ENCODE measurements at places on chromosomes 6 and 20.

DNA sequence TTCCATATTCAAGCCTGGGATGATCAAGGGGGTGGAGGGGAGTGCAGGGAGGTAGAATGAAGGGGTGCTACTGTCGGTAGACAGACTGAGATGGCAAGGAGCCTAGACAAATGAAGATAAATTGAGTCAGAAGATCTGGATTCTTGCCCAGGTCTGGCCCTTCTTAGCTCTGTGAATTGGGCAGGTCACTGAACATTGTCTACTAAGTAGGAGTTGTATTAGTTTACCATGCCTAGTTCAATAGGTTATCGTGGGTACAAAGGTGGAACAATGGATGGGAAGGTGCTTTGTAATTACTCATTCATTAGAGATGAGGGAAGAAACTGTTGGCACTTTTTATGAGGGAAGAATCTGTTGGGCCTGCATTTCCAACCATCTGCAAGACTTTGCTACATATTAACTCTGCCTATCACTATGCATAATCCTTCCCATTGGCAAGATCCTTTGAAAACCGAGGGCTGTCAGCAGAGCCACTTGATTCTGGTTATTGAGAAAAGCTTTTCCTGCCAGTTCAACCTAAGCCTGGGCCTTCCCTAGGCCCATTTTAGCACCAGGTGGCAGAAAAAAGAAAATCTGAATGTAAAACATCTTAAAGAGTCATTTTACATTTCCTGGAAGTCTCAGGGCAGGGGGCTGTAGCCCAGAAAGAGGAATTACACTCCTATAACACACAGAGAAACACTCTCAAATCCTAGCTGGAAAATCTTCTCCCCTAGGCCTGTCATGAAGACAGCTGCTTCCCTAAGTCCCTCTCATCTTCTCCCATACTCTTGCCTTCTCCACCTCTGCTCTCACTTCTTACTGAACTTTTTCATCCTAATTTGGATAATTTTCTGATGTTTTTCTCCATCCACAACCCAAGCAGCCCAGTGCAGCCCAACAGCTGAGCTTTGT, 103.5 kb downstream of the CD24 start:
- peak; percentile 47 for DNase-seq

GRCh38 chr20:2603816-2604505, 48.5 kb upstream of the NOP56 start:
- DNase-seq: no peak

- DNase-seq: no peak
Measured at GRCh38 chr6:147941143-147941542, 401.5 kb upstream of the SASH1 start.

DNA sequence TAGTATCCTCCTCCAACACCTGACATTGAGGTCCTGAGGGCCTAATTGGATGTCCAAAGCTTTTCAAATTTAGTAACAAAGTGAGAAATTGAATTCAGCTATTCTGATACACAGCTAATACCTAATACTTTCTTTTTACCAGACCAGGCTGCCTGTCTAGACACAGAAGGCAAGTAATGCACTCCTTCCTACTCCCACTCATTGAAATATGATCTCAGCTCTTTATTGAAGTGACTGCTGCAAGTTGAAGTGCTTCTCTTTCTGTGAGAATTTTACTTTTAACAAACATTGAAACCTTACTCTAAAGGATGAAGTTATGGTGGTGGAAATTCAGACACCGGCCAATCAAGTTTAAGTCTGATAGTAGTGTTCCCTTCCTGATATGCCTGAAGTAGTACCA, 90.8 kb upstream of the OGFRL1 start:
- DNase-seq: peak; percentile 53

DNA sequence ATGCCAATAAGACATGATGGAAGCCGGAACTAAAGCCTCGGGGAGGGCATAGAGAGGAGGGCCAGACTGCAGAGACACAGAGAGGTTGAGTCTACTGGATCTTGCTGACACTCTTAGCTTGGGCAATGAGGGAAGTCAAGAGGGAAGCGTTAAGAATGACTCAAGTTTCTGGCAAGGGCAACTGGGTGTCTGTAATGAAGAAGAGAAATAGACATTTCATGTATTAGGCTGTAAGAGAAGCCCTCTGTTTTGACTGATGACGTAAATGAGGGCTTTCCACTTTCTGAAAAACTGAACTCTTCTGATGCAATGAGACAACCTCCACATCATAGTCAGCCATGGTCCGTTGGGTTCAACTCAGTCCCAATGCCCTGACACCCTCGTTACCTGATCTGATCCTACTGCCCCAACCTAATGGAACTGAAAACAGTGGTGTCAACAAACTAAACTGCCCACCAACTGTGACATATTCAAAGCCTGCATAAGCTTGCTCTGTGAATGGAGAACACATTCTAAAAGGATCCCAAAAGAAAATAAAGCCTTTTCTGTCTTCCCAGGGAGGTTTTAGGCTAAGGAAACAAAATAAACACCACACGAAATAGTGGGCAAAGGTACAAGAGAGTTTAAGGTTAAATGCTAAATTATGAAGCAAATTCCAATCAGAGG, 45.8 kb upstream of the PNRC1 start:
- peak; percentile 56 for DNase-seq

DNA sequence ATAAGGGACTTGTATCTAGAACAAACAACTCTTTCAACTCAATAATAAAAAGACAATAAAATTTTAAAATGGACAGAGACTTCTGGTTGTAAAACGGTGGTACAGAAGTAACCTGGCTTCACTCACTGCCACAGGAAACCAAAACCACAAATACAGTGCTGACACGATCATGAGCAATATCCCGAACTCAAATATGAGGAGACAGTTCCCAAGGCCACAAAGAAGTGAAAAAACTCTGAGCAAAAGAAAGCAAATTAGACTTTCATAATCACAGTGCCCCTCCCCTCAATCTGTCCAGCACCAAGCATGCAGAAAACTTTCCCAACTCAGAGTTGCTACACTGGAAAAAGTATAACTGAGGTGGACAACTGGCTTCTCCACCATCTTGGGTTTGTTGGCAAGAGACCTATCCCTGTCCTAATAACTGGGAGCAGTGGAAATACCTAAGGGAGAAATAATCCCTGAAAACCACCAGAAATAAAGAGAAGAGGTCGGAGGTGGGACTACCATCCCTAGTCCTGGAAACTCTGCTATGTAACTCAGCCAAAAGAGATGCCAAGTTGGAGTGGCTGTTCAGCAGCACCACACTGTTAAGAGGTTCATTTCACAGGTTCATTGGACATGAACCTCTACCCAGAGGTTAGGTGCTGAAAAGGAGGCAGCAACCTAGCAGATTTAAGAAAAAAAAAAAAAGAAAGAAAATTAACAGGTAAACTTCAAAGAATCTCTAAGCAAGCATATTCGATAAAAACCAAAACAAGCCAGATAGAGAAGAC, 55.5 kb downstream of the REV3L start:
- DNase-seq: peak; percentile 95

DNA sequence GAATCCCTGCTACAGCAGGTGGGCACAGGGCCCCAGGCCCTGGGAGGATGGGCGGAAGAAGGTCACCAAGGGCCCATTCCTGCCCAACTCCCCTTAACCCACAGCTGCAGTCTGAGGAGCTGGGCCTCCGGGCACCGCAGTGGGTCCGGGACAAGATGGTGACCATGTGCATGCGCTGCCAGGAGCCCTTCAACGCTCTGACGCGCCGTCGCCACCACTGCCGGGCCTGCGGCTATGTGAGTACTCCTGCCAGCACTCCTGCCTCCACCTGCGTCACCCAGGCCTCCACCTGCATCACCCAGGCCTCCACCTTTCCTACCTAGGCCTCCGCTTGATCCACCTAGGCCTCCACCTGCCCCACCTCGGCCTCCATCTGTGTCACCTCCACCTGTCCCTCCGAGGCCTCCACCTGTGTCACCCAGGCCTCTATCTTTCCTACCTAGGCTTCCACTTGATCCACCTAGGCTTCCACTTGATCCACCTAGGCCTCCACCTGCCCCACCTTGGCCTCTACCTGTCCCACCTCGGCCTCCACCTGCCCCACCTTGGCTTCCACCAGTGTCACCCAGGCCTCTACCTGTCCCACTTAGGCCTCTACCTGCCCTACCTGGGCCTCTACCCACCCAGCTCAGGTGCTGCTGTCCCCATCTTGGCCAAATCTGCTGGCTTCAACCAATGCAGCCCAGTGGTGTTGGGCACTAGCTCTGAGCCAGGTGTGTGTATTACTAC, 16.8 kb downstream of the FGD2 start:
- no peak for DNase-seq

GRCh38 chr20:9566977-9567376, 52.6 kb downstream of the LAMP5 start:
- no peak for DNase-seq

DNA sequence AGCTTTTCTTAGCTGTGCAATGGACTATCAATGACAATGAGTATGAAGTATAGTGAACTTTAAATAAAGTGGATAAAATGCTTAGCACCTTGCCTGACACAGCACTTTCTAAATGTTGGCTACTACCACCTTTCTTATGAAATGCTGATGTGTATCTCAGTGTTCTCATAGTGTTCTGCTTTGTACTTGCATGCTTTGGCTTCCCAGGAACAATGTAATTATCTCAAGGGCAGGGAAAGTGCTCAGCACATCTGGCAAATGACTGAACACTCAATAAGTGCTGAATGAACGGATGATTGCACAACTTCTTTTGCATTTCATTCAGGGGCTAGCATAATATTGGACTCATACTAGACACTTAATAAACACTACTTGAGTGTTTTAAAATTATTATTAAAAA, 28.2 kb upstream of the NOX3 start:
- no peak for DNase-seq

GRCh38 chr6:30741789-30742315, 635 bp downstream of the FLOT1 start:
- no peak for DNase-seq

- peak; percentile 77 for DNase-seq
Measured at GRCh38 chr6:73180076-73180738, 45.1 kb downstream of the KHDC1L start.

DNA sequence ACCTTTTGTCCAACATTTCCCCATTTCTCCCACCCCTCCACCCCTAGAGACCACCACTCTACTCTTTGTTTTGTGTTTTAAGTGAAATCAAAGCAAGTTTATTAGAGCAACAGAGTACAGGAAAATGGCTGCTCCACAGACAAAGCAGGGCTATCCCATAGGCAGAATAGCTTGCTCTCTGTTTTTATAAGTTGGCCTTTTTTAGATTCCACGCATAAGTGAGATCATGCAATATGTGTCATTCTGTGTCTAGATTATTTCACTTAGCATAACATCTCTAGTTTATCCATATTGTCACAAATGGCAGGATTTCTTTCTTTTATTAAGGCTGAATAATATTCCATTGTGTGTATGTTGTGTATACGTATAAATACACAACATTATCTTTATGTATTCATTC, 30.1 kb upstream of the SMLR1 start:
- DNase-seq: no peak

GRCh38 chr6:13870214-13870830, 54.4 kb upstream of the RNF182 start:
- no peak for DNase-seq

- no peak for DNase-seq
Measured at GRCh38 chr6:152119831-152120230, 312.3 kb downstream of the ESR1 start.

- DNase-seq: no peak
Measured at GRCh38 chr6:53975941-53976615, 135.2 kb upstream of the MLIP start.

DNA sequence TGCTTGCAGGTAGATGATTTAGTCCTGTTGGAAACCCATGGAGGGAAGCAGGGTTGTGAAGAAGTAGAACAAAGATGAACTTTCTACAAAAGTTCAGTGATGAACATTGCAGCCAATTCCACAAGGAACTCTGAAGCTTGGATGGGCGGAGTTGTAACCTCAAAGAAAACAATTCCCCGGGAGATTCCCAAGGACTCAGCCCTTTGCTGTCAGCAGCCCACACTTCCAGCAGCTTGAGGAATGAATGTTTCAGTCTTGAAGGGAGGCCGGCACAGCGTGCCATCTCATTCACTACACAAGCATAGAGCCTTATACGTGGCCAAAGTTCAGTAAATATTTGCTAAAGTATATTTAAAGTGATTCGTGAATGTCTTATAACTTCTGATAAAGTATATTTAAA, 269.4 kb downstream of the NKAIN2 start:
- no peak for DNase-seq

DNA sequence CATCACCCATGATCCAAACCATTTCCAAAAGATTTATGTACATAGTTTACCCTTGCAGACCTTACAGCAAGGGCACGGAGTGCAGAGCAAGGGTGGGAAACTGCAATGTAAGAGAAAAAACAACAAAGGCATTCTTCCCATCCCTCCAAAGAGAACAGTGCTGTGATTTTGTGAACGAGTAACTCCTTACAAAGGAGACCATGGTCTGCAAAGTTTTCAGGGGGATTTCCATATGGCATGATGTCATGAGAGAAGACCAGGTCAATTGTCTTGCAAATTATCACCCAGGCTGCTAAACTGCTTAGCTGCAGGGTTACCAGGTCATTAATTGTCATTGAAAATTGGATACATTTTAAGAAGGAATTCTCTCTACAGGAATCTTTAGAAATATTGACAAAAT, 58.3 kb downstream of the LAMP5 start:
- no peak for DNase-seq

DNA sequence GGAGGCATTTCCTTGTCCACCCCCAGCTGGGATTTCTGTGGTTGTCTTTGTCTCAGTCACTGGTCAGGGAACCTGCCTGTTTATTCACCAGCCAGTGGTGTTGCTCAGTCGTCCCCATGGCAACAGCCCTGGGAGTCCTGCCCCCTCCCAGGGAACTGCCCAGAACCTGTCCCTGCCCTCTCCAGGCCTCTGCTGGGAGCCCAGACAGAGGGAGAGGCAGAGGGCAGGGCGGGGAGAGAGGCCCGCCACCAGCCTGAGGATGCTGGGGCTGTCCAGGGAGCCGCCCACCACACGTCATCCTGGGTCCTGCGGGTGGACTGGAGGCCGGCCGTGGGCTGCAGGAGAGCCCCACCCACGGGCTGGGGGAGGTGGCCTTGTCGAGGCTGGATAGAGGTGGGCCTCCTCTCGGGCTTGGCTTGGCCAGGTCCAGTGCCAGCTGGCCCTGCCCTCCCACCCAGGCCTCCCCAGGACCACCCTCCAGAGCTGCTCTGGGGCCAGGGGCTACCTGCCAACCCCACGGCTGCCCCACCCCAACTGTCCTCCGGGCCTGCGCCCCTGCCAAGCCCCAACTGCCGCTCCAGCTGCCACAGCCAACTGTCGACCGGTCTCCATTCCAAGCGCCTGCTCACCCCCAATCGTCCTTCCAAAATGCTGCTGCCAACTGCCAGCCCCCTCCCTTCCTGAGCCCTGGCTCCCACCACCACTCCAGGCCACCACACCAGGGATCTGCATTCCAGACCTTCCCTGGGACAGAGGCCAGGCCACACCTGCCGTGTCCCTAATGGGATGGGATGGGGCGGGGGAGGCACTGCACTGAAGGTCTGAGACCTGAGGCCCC, 4.2 kb upstream of the ZBTB46 start:
- peak; percentile 98 for DNase-seq

Measured in ELR (cell line).